ENCODE measurements at places on chromosomes 3 and 15.

GRCh38 chr15:88258093-88258641, 1.6 kb upstream of the NTRK3 start:
- DNase-seq, result no peak

DNA sequence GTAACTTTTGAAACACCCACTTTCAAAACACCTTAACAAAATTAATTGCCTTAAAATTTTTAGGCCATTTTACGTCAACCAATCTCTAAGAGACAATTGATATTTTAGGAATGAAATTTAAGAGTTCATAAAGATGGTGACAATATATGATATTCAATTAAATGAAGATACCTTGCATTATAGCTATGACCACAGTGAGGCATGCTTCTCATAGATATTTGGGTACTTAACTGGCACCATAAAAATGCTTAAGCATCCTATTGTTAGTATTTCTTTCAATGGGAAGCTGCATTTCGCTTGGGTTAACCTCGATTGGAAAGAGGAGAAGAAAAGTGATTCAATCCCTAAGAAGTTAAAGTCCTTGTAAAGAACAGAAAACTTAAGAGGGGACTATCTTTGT, 209.0 kb downstream of the GAP43 start:
- no peak for DNase-seq

GRCh38 chr3:134029256-134029733, 430 bp downstream of the SLCO2A1 start:
- no peak for DNase-seq

DNA sequence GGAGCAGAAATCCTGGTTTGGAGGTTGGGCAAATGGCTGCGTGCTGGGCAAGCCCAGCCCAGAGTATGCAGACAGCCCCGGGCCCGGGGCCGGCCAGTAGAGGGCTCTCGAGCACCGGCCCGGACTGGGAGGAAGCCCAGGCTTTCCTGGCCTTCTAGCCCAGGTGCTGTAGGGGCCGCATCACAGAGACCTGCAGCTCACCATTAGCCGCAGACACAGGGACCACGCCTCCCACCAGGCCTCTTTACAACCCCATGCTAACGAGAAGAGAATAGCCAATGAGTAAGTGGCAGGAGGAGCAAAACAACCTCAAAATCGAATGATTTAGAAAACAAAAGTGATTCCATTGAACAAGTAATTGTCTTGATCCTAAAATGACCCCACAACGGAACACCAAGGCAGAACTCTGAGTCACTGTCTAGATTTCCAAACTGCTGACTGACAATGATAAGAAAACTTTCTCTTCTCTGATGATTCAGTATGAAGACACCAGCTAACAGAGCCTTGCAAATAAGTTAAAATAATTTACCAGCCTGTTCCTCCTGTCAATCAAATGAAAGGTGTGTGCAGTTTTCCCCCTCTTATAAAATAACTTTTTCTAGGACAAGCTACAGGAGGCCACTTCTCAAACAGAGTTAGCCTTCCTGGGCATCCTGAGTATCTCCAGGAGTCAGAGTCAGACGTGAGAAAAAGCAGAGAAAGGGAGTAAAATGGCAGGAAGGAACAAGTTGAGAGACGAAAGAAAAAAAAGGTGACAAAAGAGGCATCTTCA, 102.2 kb downstream of the DGKG start:
- peak; percentile 80 for DNase-seq

DNA sequence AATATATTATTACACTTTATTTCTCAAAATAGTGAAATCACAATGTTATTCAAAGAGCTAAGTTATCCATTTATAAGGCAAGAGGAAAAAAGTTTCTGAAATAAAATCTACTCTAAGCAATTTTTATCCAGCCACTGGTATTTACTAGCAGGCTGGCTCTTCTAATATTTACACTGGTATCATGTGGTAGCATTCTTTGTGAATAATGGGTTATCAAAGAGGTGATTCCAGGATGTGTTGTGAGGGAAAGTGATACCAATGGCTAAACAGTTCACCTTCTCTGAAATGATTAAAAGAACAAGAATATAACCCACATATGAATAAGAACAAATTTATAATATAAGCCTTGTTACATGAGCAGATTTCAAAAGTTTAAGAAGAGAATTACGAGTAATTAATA, 44.1 kb downstream of the DHX36 start:
- no peak for DNase-seq

- no peak for DNase-seq
Measured at GRCh38 chr3:100149713-100150415, 35.6 kb upstream of the FILIP1L start.

DNA sequence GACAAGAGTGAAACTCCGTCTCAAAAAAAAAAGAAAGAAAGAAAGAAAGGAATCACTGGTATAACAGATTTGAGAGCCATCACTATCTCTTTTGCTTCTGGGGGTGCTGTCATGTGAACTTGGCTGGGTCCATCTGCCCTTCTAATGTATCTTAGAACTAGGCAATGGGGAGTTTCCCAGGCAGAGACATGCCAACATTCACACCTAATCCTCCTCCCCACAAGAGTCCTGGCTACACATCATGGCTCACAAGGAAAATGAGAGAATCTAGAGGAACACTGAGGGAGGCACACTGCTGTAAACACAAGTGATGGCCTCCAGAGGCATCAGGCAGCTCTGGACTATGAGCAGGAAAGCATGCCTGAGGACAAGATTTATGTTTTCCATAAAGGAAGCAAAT, 67.8 kb upstream of the PPP2R3A start:
- DNase-seq, result no peak

DNA sequence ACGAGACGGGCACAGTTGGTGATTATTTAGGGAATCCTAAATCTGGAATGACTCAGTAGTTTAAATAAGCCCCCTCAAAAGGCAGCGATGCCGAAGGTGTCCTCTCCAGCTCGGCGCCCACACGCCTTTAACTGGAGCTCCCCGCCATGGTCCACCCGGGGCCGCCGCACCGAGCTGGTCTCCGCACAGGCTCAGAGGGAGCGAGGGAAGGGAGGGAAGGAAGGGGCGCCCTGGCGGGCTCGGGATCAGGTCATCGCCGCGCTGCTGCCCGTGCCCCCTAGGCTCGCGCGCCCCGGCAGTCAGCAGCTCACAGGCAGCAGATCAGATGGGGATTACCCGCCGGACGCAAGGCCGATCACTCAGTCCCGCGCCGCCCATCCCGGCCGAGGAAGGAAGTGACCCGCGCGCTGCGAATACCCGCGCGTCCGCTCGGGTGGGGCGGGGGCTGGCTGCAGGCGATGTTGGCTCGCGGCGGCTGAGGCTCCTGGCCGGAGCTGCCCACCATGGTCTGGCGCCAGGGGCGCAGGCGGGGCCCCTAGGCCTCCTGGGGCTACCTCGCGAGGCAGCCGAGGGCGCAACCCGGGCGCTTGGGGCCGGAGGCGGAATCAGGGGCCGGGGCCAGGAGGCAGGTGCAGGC, 318.0 kb downstream of the FGF12 start:
- peak; percentile 28 for DNase-seq

DNA sequence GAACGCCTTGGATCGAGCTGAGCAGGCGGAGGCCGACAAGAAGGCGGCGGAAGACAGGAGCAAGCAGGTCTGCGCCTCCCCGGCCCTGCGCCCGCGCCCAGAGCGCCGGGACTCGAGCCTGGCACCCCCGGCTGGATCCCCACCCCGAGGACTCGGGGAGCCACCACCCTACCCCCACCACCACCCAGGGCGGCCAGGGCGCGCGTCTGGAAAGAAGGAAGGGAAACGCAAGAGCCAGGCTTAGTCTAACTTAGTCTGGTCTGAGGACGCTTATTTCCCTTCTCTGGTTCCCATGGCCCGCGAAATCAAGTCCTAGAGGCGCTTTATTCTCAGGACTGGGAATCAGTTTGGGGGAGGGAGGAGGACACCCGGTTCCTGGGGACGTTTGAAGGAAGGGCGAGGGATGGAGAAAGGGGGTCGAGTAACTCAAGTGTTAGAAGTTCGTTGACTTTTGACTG, 359 bp downstream of the TPM1 start:
- DNase-seq, result peak; percentile 36

DNA sequence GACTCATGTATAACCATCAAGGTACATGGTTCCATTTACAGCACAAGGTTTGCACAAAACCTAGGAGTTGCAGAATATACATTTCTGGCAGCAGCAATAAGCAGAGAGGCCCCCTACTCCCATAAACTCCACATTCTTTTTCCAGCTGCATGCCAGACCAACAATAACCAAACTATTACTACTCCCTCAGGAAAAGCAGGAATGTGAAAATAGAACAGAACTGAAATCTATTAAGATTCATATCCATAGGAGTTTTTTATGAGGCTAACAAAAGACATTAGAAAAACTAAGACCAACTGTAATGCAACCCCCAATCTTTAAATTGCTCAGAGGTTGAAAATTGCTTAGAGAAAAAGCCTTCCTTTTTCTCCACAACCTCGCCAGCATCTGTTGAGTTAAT, 27.6 kb upstream of the TOP2B start:
- DNase-seq, result no peak

- no peak for DNase-seq
Measured at GRCh38 chr3:182632077-182632393, 161.3 kb upstream of the ATP11B start.

DNA sequence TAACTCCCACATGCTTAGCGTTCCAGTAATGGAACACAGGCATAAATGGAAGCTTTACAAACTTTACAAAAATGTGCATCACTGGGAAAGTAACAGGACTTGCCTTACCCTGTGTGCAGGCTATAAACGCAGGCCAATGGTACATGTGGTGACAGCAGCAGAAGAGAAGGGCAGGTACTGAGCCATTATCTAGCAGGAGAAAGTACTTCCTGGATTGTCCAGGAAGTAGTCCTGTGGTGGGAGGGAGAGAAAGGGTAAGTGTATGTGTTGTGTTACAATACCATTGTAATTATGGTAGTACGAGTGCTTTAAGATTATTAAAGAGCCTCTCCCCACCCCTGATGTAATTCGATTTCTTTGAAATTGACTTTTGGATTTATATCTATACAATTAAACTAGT, 5.3 kb downstream of the ATP1B3 start:
- DNase-seq, result no peak

- no peak for DNase-seq
Measured at GRCh38 chr3:49456466-49456865, 13.6 kb upstream of the DAG1 start.

- no peak for DNase-seq
Measured at GRCh38 chr15:88950600-88951160, 37.5 kb upstream of the MFGE8 start.

- peak; percentile 9 for DNase-seq
Measured at GRCh38 chr3:127158614-127159229, 34.2 kb upstream of the PRR23E start.

GRCh38 chr3:139664958-139665357, 12.8 kb downstream of the NMNAT3 start:
- no peak for DNase-seq

- DNase-seq, result no peak
Measured at GRCh38 chr15:29050870-29051269, 165.1 kb downstream of the APBA2 start.

DNA sequence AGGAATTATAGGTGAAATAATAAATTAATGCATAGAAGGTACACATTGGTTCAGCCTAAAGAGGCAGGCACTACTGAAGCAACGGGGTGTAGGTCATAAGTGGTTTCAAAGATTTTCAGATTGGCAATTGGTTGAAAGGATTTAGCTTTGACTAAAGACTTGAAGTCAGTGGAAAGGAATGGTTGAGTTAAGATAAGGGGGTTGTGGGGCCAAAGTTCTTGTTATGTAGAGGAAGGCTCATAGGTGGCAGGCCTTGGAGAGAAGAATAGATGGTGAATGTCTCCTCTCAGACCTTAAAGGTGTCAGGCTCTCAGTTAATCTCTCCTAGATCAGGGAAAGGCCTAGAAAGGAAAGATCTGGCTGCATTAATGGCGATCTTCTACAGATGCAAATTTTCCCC, 209.8 kb downstream of the ATP10A start:
- no peak for DNase-seq

- no peak for DNase-seq
Measured at GRCh38 chr3:15086263-15086662, 12.7 kb downstream of the RBSN start.

- no peak for DNase-seq
Measured at GRCh38 chr3:2950159-2950558, 160.0 kb downstream of the IL5RA start.

DNA sequence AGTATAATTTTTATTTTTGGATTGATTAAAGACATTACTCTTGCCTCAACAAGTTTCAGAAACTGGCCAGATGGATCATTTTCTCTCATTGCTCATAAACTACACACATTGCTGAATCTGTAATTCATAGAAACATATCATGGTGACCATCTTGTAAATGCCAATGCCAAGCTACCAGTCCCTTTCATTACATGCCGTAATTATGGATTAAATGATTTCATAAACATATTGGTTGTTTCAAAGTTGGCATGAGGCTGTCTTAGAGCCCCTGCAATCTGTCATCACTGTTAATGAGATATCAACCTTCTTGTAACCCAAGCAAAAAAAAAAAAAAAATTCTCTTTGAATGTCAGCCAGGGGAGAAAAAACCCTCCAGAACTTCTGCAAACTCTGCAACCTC, 112.2 kb downstream of the DCLK3 start:
- no peak for DNase-seq

- DNase-seq, result no peak
Measured at GRCh38 chr3:96347289-96347688, 467.1 kb upstream of the EPHA6 start.

GRCh38 chr15:31268108-31268501, 58.5 kb upstream of the KLF13 start:
- peak; percentile 28 for DNase-seq

- DNase-seq, result peak; percentile 12
Measured at GRCh38 chr3:126542340-126543241, 16.1 kb downstream of the C3orf22 start.

DNA sequence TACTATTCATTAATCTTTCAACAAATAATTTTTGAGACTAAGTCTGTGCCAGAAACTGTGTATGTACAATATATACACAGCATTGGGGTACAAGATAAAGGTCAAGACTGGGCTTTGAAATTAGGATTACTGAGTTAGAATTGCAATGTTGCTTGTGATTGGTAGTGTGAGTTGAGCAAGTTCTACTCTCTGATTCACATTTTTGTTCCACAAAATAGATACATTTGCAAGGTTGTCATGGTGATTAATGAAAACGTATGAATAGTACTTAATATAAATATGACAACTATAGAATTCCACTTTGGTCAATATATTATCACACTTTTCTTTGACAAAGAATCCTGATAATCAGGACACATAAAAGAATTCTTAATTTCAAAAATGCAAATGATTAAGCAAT, 314.6 kb downstream of the GBE1 start:
- no peak for DNase-seq

DNA sequence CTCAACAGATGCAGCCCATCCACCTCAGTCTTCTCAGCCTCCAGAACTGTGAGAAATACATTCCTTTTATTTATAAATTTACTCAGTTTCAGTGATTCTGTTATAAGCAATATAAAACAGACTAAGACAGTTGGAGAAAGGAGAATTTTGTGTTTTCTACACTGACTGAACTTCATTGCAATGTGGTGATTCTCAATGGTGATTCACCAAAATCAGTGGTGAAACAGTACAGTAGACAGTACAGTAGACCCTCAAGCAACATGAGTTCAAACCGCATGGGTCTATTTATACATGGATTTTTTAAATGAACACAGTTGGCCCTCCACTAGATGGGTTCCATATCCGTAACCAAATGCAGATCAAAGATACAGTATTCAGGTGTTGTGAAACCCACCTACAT, 403.1 kb upstream of the TGFBR2 start:
- DNase-seq, result no peak

All from activated T-cell treated with anti-CD3 and anti-CD28 coated beads, Interleukin-2, amount 50 U/mL, for 24 hours (primary cell).